ENCODE measurements at places on chromosomes 7 and 10.

DNA sequence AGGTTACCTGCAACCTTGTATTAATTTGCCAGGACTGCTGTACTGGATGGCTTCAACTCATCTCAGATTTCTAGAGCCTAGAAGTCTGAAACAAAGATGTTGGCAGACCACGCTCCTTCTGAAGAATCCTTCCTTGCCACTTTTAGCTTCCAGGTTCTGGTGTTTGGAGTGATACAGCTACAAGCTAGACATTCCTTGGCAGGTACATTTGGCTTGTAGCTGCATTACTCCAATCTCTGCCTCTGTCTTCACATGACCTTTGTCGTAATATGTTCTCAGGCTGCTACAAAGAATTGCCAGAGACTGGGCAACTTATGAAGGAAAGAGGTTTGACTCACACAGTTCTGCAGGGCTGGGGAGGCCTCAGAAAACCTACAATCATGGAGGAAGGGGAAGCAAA is 146.3 kb downstream of the GALNT17 start:
- no peak for DNase-seq

GRCh38 chr7:1698201-1698600 is 28.1 kb downstream of the ELFN1 start:
- no peak for DNase-seq

GRCh38 chr7:707296-708000 is 19.1 kb upstream of the DNAAF5 start:
- no peak for DNase-seq

GRCh38 chr10:30169342-30169741 is 110.0 kb upstream of the JCAD start:
- no peak for DNase-seq

- DNase-seq: no peak
Measured at GRCh38 chr7:28375729-28376128, 36.6 kb upstream of the CREB5 start.

DNA sequence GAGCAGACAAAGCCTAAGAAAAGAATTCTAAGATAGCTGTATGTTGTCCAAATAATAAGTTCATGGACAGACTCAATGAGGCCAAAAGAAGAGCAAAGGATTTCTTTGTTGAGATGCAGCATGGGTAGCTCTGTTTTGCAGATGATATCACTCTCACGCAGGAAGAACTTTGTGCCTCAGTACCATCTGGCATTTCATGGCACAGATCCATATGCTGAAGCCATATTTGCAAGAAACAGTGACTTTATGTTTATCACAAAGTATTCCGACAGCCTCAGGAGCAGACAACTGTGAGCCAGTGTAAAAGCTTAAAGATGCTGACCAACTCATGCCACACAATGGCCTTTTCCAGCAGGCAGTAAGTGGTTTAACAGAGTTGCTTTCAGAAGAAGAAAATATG is 45.5 kb upstream of the RNF148 start:
- no peak for DNase-seq

DNA sequence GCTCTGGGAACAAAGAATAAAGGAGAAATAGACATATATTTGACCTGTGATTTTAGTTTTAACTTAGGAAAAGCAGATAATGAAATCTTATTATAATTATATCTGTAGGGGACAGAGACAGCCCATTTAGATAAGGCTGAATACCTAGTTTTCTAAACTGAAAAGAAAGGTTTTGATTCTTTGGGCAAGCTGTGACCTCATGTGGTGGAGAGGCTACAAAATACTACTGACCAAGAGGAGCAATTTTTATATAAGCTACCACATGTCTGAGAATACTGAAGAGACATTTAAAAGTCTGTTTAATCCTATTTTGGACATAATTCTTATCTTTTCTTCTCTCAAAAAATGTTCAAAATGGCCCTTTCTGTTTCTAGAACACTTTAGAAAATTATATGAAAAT is 271.0 kb downstream of the MTERF1 start:
- no peak for DNase-seq

DNA sequence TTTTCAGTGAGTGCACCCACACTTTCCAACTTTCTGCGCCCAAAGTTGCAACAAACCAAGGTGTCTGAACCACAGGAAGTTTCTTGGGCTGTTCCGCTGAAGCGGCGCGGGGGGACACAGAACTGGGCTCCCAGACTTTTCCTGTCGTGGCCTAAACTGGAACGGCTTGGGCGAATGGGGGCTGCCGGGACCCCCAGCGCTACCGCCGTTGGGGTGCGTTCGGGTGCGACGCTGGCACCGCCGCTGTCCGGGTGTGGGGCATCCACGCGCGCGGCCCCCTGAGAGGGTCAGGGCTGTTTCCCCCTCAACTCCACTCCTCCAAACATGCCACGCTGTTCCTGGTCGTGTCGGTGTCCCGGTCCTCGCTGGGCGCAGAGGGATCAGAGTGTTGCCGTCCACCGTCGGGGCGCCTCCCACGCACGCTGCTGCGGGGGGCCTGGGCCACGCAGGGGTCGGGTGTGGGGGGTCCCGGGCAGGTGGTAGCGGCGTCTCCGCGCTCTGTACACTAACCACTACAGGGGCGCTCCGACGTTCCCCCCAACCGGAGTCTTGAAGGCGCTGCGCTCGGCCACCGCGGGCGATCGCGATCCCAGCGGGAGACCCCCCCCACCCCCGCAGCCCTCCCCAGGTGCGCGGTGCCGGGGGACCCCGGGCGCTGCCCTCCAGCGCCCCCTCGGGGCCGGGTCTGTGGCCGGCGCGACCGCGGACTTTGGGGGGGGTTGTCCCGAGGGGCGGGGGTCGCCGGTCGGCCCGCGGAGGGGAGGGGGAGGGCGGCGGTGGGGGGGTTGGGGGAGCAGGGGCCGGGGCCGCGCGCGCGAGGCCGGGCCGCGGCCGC is 2.2 kb upstream of the CUX1 start:
- DNase-seq: no peak

DNA sequence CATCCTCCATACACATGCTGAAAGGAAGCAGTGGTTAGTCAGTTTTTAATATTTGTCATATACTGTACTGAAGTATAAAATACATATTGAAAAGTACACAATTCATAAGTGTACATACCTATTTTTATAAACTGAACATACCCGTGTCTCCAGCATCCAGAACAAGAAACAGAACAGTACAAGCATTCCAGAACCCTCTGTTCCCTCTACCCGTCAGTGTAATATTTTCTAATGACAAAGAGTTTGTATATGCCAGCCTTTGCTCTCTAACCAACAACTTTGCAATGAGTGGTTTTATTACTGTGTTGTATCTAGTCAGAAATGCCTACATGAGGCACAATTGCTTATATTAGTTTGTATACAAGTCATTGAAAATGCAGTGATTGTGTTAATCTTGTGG is 18.7 kb upstream of the RAB18 start:
- no peak for DNase-seq

DNA sequence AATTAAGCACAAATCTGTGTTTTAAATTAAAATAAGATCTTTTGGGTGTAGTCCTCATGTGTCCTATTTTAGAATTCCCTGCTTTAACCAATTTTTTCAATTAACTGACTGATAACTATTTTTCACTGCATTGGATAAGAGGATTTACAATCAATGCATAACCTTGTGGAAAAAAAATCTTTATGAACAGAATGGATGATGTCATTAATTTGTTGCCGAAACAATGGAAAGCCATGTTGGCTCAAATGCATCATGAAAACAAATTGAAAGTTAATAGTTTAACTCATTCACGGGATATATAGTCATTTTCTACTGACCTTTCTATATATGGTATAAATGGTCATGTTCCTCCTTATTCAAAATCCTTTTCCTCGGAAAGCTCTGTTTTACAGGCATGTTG is 82.3 kb downstream of the PRLHR start:
- DNase-seq: no peak

DNA sequence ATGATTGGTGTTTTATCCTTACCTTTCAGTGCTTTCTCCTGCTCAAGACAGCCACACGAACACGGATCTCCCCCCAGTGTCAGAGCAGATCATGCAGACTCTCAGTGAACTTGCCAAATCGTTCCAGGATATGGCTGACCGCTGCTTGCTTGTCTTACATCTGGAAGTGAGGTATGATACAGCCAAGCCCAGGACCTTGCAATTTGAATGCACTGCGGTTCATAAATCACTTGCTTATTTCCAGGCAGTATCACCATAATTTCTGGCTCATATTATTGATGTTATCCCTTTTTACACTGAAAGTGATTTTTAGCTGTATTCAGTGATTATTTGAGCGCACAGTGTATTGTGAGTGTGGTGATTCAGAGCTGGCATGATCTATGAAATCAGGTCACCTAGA is 129.7 kb upstream of the LRGUK start:
- DNase-seq: no peak

- no peak for DNase-seq
Measured at GRCh38 chr10:50992972-50993766, 81.1 kb upstream of the PRKG1 start.

GRCh38 chr7:99373091-99374066 is 1.2 kb upstream of the ARPC1B start:
- DNase-seq: no peak

GRCh38 chr7:92246360-92247101 is 757 bp downstream of the ANKIB1 start:
- DNase-seq: peak; percentile 21

DNA sequence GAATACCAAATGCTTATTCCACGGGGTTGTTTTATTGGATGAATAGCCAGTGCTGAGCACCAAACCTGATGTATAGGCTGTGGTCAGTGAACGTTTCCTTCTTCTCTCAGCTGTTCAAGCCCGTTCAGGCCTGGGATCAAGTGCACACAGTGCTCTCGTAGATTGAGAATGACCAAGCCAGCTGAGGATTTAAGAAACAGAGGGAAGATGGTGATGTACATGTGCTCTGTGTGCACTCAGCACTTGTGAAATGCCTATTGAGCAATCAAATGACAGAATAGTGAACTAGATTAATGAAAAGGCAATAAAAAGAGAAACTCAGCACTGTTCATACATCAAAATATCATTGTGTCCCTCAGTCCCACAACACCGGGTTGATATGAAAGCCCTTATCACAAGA is 302.5 kb downstream of the BMPER start:
- no peak for DNase-seq

- no peak for DNase-seq
Measured at GRCh38 chr7:127781081-127781480, 129.1 kb downstream of the SND1 start.

- no peak for DNase-seq
Measured at GRCh38 chr10:47311193-47311931, 10.9 kb upstream of the GDF2 start.

DNA sequence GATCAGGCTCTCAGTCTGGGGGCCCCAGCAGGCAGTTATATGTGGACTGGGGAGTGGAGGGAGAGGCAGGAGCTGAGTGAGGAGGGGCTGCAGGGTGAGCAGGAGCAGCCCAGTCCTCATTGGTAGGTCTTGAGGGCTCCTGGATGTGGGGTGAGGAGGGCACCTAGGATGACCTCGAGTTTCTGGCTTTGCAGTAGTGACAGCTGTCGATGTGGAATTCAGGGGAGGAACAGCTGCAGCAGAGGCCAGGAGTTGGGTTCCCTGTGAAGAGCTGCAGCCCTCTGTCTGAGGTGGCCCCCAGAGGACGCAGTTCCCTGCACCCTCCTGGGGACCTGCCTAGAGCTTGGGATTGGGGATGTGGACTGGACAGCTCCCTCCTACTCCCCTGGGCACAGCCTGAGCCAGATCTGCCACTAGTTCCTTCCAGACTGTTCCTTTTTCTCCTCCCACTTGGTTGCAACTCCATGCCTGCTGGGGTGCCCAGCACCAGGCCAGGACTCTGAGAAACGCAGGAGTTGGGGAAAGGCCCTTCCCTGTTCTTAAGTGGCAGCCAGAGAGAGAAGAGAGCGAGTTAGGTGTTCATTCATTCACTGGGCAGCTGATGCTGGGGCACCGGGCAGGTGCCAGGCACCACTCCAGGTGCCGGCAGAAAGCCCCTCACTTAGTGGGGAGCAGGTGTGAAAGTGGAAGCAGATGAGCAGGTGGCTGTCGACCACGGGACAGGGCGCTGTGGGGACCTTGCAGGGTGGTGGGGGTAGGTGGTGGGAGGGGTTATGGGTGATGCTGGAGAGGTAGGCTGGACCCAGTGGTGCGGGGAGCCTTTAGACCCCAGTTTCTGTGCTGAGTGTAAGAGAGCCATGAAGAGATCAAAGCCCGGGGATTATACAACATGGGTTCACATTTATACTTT is 57.9 kb downstream of the PRF1 start:
- no peak for DNase-seq

- no peak for DNase-seq
Measured at GRCh38 chr7:80087051-80087770, 47.4 kb upstream of the GNAI1 start.

GRCh38 chr10:26621889-26622711 is 75.4 kb upstream of the PDSS1 start:
- peak; percentile 20 for DNase-seq

DNA sequence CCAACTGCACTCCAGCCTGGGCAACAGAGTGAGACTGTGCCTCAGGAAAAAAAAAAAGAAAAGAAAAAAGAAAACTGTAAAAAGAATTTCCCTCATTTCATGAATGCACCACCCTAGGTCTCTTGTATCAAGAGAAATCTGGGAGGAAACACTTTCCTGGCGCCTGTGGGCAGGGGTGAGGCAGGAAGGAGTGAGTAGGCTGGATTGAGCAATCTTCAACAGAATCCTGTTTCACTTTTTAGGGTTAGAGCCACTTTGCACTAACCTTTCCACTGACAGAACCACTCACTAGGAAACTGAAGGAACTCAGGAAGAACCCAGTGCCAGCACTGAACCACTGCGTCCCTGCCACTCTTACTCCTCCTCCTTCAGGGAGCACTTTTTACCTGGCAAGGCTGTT is 282.1 kb downstream of the CCDC3 start:
- no peak for DNase-seq

DNA sequence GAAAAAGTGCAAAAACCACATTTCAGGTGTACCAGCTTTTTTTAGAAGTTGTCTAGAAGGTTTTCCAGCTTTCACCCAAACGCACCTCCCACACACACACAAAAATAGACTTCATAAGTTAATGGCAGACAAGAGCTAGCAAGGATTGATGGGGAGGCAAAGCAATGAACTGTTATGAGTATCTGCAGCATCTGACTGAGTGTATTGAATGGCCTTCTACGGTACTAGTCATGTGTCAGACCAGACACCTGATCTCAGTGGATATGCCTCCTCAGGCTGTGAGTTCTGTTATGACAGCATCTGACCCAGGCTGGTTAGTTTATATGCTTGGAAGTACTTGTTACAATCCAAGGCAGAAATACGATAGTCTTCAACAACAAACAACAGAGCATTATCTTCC is 406.1 kb upstream of the AUTS2 start:
- DNase-seq: no peak

- DNase-seq: no peak
Measured at GRCh38 chr10:117126034-117126433, 12.0 kb downstream of the VAX1 start.

- DNase-seq: no peak
Measured at GRCh38 chr10:105239311-105240219, 598.5 kb downstream of the SORCS3 start.

Measured in stimulated activated CD4-positive, alpha-beta T cell treated with anti-CD3 and anti-CD28 coated beads, Interleukin-15, amount 100 ng/mL, for 48 hours (primary cell).